ENCODE measurements at places on chromosomes 5 and 9. TPM values are rescaled to one million over a fixed set of nuclear protein-coding genes. Genes with fewer than 3 reads are reported as not detected.

Gene GLT6D1
- polyA plus RNA-seq = not detected

Gene PRRC2B
- 151 TPM for polyA plus RNA-seq

Gene PRR7
- 0.43 TPM for polyA plus RNA-seq

Gene EMB
- 3.5 TPM for polyA plus RNA-seq

DNA sequence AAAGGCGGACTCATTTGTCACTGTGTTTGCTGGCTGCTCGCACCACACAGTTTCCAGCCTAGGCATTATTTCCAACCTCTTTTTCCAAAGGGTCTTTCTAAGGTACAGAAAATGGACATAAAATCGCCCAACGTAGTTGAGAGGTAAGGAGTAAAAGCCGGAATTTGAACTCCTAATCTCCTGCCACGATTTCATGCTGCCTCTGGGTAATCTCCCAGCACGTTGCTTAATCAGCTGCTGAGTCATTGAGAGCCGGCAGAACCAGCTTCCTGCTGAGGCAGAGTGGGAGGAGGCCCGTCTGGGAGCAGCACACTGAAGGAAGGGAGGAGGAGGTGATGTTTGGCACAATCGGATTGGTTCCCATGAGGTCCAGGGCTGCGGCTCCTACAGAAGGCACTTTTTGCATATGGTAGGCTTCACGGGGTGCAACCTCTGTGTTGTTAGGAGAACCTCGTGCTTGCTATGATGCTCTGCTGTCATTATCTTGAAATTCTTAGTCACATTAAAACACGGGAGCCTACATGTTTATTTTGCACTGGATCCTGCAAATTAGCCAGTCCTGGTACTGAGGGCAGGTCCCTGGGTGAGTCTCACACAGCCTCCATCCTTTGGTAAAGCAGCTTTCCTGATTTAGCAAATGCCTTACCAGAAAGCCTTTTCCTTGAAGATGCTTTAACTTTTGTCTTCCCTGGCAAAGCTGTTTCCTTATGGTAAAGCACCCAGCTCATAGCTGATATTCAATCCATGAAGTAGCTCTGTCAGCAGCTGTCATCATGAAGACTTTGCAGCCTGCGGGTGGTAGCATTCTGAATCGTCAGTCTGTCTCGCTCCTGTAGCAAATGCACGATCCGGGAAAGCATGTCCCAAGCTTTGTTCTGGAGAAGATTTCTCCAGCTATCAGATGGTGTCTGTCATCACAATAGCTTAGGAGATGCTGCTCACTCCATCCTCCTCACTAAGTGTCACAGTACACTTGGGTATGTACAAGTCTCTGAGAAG lies 191.6 kb upstream of the MSX2 start:
- peak; percentile 7 for DNase-seq

- DNase-seq = no peak
Observed at GRCh38 chr9:88998911-88999310, 7.6 kb downstream of the S1PR3 start.

DNA sequence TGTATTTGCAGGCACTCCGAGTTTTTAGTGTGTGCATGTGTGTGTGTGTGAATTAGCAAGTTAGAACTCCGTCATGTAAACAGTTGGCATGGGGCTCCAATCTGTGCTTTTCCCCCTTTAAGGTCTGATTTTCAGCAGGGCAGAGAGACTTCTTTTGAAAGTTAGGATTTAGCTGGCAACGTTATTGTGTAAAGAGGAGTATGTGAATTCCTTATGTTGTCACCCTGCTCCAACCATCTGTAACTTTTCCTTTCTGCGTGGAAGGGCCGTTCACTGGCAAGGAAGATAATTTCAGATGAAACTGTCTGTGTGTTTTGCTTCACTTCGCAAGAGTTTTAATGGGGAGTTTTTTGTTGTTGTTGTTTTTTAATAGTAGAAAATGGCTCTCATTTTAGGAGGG lies 332 bp downstream of the SGCD start:
- DNase-seq = no peak

DNA sequence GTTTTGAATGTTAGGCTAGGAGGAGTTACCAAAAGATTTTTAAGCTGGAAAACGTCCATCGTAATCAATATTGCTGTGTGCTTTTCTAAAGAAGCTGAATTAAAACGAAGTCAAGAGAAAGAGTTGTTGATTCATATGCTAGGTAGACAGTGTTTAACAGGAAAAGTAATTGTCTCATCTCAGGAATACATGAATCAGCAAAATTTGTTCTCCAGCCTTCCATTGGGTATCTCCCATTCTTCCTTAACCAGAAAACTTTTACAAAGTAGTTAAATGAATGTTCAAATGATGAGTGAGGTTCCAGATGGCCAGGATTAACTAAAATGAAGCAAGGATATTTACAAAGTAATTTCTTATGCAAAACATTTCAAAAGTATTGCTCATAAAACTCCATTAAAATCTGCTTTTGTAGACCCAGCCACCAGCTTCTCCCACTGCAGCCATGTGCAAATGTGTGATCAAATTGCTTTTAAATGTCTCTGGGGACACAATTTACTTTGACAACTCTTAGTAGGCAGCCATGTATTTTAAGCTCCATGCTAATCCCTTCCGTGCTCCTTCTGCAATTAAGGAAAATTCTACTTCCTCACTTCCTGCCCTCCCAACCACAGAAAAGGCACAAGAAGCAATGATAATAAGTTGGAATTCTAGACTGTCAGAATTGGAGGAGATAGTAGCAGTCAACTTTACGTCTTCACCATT lies 121.2 kb downstream of the HTR4 start:
- DNase-seq = no peak

DNA sequence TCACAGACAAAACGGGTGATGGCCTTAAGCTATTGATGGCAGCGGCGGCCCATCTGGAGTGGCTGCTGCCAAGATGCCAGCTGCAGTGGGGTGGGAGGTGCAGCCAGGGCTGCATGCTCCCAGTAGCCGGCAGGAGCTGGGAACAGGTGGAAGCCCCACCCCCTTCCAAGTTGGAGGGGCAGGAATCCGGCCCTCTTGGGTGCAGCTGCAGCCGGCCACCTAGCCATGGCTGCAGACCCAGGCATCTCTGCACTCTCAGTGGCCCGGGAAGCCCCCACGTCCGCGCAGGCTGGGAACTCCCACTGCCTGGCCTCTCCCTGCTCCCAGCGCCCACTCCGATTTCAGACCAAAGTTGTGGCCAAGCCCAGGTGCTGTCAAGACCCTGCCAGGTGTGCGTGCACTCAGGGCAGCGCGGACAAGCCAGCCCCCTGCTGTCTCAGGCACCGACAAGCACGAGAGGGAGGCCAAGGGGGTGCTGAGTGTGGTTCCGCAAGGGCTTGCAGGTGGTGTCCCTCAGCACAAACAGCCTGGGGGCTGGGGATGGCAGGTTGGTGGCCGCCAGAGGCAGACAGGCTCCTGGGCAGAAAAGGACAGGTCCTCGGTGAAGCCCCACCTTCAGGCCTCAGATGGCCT lies 115.1 kb upstream of the TSLP start:
- no peak for DNase-seq

DNA sequence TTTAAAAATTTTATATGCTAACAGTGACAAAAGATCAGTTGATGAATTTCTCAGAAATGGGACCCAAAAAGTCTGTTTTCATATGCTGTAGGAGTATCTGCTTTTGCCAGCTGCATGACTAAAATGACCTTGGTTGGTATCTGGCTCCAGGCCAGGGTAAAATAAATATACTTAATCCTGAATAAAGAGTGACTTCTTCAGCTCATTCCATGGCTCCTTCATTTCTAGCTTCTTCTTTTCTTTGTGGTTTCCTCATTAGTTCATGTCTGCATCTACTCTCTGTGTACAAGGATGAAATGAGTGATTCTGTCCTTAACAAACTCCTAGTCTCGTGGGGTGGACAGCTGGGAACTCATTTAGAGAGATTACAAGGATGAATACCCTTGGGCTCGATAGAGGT lies 36.0 kb downstream of the RCL1 start:
- DNase-seq = no peak

GRCh38 chr5:127909066-127909465 lies 174.5 kb upstream of the SLC12A2 start:
- DNase-seq = no peak

- DNase-seq = no peak
Observed at GRCh38 chr9:72627956-72628540, 106.6 kb downstream of the TMC1 start.

DNA sequence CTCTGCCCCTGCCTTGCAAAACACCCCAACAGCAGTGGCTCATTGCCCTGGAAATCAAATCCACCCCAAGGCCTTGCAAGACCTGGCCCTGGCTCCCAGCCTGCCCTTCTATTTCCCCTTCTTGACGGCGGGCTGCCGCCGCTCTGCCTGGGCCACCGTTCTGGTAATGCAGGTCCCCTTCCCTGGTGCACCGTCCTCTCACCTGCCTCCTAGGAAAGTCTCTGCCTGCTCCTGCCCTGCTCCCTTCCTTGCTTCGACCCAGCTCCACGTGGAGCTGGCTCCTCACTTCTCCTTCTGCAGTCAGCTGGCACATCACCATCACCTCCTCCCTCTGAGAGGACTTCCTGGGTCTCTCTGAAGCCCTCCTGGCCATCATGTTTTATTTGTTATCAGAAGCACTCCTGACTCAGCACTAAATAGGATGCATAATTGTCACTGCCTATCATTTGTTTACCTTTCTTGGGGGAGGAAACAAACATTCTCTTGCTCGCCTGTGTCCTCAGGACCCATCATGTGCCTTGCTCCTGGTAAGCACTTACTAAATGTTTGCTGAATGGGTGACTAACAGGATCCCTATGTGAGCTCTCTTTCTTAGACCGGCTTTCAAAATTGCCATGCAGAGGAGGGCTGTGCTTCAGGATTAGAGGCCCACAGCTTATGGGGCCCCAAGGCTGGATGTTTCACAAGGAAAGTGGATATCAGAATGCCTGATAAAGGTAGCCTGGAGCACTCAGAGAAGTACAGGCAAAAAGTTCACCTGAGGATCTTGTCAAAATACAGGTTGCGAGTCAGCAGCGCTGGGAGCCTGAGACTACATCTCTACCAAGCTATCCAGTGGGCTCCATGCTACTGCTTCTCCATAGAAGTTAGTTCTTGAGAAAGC lies 19.6 kb upstream of the C5orf47 start:
- no peak for DNase-seq

GRCh38 chr5:113788141-113788655 lies 274.7 kb downstream of the YTHDC2 start:
- DNase-seq = no peak

DNA sequence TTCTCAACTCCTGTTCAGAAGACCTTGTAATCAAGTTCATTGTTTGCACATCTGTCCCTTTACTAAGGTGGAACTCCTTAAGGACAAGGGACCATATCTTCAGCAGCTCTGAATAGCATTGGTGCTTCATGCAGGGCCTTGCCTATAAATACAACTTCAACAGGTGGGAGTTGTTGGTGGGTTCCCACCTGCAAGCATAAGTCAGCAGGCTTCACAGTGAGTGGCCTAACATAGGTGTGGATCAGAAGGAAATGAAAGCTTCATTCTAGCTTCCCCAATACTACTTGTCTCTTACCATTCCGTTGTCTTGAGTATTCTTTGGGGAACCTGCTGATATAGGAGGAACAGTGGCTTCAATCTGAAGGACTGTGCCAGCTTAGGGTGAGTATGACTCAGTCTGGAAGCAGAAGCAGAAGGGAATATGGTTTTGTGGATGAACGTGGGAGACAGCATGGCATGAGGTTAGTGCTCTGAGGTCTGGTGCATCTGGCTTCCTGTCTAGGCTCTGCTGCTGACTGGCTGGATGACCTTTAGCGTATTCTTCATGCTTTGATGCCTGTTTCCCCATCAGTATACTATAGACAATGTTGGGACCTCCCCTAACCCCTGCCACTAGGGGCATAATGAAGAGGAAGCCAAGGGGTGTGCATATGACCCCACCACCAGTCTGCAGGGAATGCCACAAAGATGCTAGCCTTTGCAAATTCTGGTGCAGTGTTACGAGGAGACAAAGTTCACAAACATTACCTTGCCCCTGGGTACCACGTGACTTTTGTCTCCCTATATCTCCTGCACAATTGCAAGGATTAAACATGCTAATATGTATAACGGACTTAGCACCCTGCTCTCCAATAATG lies 192.3 kb downstream of the PALM2AKAP2 start:
- DNase-seq = no peak

DNA sequence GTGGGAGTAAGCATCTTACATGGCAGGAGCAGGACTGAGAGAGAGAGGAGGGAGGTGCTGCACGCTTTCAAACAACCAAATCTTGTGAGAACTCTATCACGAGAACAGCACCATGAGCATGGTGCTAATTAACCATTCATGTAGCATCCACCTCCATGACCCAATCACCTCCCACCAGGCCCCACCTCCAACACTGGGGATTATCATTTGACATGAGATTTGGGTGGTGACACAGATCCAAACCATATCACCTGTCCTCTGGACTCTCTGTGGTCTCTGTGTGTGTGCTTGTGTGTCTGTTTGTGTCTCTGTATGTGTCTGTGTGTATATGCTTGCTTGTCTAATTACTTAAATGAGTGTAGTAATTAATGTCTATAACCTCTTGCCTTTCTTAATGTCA lies 31.1 kb downstream of the SEC61B start:
- DNase-seq = no peak

All from muscle of arm (tissue), 14 donors.